ENCODE measurements at places on chromosomes 1 and 21.

- DNase-seq, result no peak
Measured at GRCh38 chr1:212753749-212754148, 37.8 kb downstream of the NSL1 start.

GRCh38 chr1:201703621-201704438 lies 125.1 kb upstream of the IPO9 start:
- DNase-seq, result peak; percentile 22

- no peak for DNase-seq
Measured at GRCh38 chr1:19640363-19641316, 3.5 kb upstream of the NBL1 start.

GRCh38 chr1:9451081-9451480 lies 88.2 kb upstream of the SLC25A33 start:
- no peak for DNase-seq

- no peak for DNase-seq
Measured at GRCh38 chr1:93081716-93082115, 2.6 kb downstream of the MTF2 start.

GRCh38 chr1:7218210-7218832 lies 433.1 kb downstream of the CAMTA1 start:
- no peak for DNase-seq

GRCh38 chr1:160408864-160409263 lies 8.5 kb downstream of the VANGL2 start:
- no peak for DNase-seq

GRCh38 chr1:22457345-22457744 lies 5.7 kb downstream of the ZBTB40 start:
- no peak for DNase-seq

DNA sequence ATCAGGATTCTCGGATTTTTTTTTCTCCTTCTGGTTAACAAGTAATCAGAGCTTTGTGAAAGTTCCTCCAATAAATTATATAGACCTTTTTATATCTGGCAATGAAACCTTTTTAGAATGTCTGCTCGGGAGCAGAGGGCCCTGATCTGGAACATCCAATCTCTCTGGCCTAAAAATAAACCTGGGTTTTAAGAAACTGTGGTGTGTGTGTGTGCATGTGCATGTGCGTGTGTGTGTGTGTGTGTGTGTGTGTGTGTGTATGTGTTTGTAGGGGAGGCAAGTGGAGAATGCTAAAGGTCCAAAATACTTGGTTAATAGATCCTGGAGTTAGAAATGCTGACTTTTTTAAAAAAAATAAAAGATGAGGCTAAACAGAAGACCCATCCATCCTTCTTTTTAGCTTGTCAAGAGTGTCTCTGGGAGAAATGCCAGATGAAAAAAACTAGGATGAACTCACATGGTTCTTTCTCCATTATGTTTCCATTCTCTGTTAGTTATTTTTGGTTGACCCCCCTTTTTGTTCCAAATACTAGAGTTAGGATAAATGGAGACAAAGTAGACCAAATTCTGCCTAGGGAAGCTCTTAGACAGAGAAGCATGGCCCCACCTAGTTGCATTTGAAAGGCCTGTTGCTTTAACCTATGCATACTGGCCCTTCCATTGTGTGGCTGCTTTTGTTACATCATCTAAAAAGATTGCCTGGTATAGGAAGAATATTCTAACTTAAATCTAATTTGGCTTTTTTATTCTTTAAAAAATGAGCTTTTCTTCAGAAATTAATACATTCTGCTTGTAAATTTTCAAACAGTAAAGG lies 175.9 kb downstream of the PAPPA2 start:
- no peak for DNase-seq

- DNase-seq, result no peak
Measured at GRCh38 chr1:211326528-211327345, at the start of gene TRAF5. Gene TRAF5 (plus strand): TSS chr1:211326833. CDS start chr1:211353240, 26,407 bp downstream.

DNA sequence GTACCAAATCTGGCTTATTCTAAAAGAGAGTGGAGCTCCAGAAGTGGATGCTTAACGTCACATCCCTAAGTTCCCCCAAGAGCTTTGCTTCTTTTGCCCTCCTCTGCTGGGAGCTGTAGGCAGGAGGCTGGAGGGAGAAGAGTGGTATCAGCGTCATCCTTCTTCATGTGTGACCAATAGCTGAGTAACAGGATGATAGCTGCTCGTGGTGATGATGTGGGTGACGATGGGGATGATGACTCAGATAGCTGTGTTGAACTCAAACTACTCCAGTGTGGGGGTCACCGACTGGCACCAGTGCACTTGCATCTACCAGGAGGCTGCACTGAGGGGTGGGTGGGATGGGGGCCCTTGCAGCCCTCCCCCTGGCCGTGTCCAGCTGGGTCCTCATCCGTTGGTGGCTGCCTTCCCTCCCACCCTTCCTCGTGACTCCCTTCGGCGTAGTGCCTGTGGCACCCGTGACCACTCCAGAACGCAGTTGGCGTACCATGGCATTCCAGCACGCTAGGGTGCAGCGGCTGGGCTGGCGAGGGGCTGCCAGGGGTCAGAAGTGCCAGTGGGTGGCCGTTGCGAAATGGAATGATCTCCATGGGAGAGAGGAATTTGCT lies 1.1 kb downstream of the IGFN1 start:
- DNase-seq, result no peak

DNA sequence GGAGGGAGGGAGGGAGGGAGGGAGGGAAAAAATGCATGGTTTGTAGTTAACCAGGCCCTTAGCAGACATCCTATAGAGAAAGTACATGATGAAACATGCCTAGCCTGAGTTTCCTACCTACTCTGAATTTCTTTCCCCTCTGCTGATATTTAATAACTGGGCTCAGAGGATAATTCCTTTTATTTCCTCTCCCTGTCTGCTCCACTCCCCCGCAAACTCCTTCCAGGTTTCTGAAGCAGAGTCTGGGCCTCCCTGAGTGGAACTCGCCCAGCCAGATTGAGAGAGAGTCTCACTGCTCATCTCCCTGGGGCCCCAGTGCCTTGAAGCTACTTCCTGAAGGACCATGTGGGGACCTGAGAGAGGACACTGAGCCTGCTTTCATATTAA lies 111.9 kb upstream of the SLC44A3 start:
- DNase-seq, result no peak

DNA sequence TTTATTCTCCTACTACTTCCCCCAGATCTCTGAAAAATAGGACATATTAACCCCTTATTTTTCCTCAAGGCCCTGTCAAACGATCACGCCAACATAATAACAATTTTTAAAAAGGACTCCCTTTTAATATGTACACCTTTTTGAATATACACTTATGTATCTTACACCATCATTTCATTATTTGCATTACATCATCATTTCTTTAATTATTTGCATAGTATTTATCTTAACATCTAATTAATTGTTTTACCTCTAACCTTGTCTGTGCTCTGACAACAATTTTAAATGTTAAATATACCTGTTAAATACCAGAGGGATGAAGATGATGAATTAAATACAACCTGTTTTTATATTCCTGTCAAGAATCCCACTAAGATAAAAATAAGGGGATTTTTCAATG lies 432.2 kb downstream of the PTPRC start:
- DNase-seq, result no peak

GRCh38 chr1:185267301-185267700 lies 49.7 kb downstream of the IVNS1ABP start:
- no peak for DNase-seq

DNA sequence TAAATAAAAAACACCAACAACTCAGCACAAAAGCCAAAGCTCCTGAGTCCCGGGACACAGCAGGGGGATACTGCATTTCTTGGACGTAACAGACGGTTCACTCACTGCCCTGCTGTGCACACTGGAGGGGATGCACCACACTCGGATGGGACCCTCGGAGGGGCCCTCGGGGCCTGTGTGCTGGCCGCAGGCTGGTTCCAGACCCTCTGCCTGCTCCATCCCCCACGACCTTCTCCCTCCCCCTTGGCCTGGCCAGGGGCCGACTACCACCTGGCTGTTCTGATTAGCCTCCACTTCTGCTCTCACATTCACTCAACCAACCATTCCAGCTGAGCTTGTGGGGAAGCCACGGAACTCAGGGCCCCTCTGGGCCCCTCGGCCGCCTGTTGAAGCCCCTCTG lies 64.9 kb downstream of the ACOT7 start:
- DNase-seq, result no peak

- no peak for DNase-seq
Measured at GRCh38 chr1:164647211-164647610, 88.2 kb downstream of the PBX1 start.

Data from central memory CD8-positive, alpha-beta T cell (primary cell).